ENCODE measurements at places on chromosomes 11 and 22.

GRCh38 chr11:93652161-93652597, 9.3 kb upstream of the CEP295 start:
- DNase-seq: peak; percentile 8

DNA sequence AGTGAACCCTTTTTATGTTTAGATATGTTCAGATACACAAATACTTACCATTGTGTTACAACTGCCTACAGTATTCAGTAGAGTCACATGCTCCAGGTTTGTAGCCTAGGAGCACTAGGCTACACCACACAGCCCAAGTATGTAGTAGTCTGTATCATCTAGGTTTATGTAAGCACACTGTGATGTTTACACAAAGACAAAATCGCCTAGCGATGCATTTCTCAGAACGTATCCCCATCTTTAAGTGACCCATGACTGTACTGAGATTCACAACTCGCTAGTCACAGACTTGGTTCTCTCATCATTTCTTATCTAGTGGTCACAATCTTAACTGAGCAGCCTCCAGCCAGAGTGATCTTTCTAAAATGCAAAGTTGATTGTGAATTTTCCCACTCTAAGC, 119.2 kb downstream of the RASSF10 start:
- DNase-seq: no peak

DNA sequence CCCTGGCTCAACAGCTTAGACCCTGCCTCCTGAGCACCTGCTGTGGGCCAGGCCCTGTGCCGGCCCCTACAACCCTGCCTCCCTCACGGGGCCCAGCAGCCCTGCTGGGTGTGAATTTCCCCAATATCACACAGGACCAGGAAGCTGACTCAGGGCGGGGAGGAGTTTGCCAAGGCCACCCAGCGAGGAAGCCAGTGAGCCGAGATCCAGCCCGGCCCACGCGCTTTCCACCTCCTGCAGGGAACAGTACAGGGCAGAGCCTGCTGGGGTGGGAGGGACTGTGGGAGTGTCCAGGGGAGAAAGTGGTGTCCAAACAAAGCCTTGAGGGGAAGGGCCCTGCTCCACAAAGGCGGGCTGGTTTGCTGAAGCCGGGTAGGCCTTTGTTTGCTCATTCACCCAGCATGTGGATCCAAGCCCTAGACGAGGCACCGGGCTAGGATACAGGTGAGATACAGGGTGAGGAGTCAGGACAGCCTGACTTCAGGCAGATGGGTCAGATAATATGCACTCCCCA, 26.8 kb downstream of the RPL3 start:
- peak; percentile 30 for DNase-seq

- no peak for DNase-seq
Observed at GRCh38 chr11:6825231-6825744, 20.2 kb upstream of the OR10A5 start.

DNA sequence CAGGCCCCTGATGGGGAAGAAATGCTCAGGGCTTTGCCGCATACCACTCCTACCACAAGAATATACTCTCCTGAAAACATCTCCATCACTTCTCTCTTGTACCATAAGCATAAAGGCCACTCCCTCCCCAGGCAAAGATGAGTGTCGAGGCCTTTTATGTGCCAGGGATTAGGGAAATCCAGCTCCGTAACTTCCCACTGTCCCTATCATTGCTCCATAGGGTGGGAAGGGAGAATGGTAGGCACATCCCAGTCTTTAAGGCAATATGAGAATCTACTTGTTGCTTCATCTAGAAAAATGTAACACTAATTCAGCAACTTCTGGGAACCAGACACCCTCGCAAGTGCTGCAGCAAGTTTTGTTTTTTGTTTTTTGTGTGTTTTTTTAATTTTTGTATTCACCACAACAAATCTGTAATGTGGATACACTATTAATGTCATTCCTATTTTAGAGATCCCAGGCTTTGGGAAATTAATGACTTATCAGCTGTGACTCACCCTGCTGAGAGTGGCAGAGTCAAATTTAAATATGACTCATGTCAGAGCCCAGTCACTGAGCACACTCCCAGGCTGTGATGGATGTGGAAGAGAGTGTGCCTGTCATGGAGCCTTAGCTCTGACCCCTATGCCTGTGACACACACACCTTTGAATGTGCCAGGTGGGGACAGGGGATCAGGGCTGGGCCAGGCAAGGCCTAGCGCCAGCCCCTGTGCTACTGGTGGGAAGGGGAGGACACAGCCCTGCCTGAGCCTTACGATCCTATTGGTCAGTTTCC, 23.4 kb downstream of the PANX1 start:
- DNase-seq: no peak

GRCh38 chr11:2382129-2382517, 5.0 kb downstream of the CD81 start:
- peak; percentile 5 for DNase-seq

GRCh38 chr11:61586792-61587430, 6.0 kb upstream of the SYT7 start:
- no peak for DNase-seq

GRCh38 chr11:102426000-102426399, 26.6 kb downstream of the TMEM123 start:
- DNase-seq: no peak

DNA sequence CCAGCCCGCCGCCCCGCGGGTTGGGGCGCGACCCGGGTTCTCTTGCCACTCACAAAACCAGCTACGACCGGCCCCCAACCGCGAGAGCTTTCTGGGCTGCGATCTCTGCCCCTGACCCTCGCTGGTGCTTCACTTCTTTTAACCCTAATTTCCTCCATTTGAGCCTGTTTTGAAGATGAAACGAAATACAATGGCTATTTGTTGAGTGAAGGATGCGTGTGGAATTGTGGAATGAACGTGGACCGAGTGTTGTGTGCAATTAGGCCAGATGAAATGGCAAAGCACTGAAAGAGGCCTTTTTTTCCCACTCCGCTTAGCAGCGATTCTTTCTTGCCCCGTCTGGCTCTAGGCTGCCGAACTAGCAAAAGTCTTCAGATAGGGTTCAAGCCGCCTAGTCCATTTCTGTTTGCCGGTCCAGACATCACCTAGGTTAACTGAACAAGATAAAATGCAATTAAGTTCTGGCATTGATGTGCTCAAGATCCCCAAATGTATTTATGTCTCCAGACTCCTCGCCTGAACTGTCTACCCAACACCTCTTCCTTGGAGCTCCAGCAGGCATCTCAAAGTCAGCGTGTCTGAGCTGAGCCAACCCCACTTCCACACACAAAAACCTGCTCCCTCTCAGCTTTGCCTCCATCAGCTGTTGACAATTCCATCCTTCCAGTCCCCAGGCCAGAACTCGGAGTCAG, 471 bp upstream of the TMEM184B start:
- DNase-seq: no peak

DNA sequence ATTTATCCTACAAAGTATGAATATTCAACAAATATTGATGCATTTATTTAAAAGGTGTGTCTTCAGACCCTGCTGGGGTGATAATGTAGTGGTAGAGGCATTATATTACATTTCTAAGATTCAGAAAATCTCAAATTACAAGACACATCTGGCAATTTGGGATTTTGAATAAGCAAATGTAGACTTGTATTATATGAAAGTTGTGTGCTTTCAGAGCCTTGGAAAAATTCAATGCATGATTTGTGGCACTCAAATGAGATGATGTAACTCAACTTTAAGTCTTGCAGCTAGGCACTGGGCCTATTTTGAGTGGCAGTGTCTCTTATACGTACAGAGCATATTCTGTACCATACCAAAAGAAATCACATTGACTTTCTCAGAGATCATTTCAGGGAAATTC, 214.4 kb downstream of the ETS1 start:
- DNase-seq: no peak

GRCh38 chr11:67255353-67255752, 10.9 kb upstream of the GRK2 start:
- no peak for DNase-seq

DNA sequence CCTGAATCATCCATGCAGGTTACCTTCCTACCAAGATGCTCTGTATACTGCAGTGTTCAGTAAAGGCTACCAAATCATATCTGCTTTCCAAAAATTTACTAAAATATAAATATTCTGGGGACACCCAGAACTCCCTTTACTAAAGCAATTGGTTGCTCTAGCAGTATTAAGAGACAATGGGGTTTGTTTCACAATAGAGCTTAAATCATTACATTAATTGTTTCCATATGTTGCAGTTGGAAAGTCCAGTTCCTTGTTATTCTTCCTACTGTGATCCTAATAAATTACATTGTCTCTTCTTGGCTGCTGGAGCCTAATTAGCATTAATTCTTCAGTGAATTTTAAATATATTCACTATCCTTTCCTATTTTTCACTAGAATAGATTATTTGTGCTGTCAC, 316.0 kb upstream of the MTNR1B start:
- DNase-seq: no peak

DNA sequence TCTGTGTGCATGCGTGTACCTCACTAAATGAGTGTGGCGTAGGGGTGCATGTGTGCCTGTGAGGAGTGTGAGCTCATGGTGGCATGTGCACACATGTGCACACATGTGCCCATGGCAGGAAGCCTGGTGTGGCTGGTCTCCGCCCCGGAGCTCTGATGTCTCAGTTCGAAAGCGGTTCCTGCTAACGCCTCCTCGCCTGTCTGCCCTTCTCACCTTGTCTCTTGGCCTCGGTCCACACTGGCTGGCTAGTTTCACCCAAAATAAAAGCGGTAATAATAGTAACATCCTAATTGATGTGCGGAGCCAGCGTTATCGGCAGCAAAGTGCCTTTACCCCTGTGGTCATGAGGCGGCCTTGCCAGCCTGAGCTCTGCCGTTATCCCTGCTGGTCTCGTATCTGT, 1190.4 kb downstream of the BRD1 start:
- no peak for DNase-seq

GRCh38 chr11:121763526-121763925, 310.8 kb upstream of the SORL1-AS1 start:
- no peak for DNase-seq

DNA sequence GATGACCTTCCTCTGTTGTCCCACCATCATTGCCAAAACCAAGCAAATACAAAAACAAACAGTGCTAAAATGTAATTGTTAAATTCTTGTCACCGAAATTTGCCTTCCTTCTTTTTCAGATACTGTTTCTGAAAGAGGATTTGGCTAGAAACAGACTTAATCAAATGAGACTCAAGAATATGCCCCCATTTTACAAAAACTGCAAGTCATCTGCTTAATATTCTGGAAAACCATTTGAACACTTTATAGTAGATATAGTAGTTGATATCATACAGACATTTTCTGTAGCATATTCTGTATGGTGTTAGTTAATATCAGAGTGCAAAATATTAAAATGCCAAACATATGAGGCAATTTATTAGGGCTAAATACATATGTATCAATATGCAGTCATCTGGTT, 3.5 kb downstream of the OR5M1 start:
- DNase-seq: no peak

GRCh38 chr11:76588455-76589325, 81.9 kb downstream of the LRRC32 start:
- DNase-seq: no peak

GRCh38 chr11:109644152-109644551, 222.2 kb downstream of the C11orf87 start:
- peak; percentile 64 for DNase-seq

- no peak for DNase-seq
Observed at GRCh38 chr22:19378344-19378674, 53.2 kb downstream of the HIRA start.

- DNase-seq: no peak
Observed at GRCh38 chr22:28942801-28943500, 59.6 kb downstream of the ZNRF3 start.

- DNase-seq: no peak
Observed at GRCh38 chr11:128513915-128514681, 73.3 kb downstream of the ETS1 start.

DNA sequence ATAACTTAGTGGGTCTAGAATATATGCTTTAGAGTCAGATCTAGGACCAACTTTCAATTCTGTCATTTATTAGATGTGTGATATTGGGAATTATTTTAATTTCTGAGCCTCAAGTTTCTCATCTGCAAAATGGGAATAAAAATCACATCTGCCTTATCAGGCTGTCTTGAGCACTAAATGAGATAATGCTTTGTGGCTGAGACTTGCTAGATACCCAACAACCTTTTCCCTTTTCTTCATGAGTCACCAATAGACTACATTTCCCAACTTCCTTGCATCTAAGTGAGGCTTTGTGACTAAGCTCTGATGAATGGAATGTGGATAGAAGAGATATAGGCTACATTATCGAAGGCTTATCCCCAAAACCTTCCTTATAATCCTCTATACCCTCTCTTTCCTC, 220.7 kb upstream of the SESN3 start:
- DNase-seq: no peak

GRCh38 chr11:90329043-90329442, 106.2 kb upstream of the CHORDC1 start:
- DNase-seq: no peak

DNA sequence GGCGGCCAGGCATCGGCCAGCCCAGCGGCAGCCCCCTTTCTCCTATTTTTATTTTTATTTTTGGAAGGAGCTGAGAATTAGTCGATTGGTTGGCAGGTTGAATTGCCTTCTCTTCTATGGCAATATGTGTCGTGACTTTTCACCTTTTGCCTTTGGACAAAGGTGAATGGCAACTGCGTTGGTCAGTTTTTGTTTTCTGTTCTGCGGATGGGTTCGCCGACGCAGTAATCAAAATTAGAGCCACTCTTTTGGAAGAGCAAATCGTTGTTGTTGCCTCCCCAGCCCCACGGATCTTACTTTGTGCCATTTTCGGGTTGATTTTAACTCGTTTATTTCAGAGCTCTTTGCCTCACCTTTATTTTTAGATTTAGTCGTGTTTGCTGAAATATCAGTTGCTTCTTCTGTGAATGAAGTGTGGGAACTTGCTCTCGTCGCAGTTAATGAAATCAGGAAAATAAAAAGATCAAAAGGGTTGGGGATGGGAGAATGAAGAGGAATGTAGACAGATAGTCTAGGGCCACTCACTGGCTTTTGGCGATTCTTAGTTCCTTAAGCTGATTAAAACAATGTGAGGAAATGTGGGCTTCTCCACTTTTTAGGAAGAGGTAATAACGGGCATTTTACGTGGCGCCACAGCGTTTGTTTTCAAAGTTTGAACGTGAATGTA, 1.6 kb downstream of the CECR2 start:
- no peak for DNase-seq
